MG63 (cell line): ENCODE measurements at places on chromosomes 11 and 22. TPM values are rescaled to one million over a fixed set of nuclear protein-coding genes. Genes with fewer than 3 reads are reported as not detected.

DNA sequence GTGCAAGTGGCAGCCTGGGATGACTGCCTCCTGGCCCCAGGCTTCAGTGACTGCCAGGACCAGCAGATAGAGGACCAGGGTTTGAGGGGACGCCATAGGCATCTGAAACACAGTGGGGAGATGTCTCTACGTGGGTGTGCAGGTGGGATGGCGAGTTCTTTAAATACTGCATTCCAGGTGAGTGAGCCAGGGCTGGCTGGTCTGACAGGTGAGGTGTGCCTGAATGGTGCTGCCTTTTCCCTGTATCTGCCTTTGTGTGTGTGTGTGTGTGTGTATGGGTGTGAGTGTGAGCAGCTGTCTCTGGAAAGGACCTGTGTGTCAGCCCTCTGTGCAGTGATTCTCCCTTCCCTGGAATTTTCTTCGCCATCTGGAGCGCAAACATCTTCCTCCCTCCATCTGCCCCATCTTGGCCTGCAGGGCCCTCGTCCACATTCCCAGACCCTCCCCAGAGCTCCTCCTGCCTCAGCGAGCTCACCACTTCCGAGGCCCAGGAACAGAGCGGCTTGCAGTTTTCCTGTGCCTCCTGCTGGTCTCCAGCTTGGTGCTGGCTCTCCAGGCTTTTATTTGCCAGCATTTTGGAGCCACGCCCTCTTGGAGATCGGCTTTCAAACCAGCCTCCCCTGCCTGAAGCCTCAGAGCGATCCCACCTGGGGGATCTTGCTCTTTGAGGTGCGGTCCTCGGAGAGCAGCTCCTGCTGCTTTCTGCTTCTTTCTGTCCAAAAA lies at the start of gene GPHA2:
GPHA2 (minus strand) TSS at position 535 of the 723 bp plus-strand sequence; CDS start at position 102, 433 bp downstream.
- DNase-seq: no peak

DNA sequence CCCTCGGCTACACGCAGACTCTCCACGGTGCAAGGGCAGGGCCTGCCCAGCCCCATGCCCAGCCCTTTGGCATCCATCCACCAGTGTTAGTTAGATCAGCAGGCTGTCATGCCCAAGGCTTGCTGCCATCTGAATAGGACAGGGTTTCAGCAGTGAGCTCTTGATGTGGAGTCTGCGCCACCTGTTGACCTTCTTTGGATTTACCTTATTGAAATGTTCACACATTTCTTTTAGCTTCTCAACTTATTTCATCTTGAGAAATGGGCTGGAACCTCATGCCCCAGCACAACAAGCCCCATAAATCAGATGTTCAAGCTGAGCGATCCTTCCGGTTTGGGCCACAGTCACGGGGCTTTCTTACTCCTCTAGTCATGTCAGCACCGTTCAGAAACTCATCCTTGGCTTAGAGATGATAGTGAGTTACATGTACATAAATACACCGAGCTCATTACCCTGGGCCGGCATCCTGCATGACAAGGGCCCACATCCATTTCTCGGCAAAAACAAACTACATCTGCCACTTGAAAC lies 61.7 kb downstream of the PARVB start:
- DNase-seq: peak; percentile 71

DNA sequence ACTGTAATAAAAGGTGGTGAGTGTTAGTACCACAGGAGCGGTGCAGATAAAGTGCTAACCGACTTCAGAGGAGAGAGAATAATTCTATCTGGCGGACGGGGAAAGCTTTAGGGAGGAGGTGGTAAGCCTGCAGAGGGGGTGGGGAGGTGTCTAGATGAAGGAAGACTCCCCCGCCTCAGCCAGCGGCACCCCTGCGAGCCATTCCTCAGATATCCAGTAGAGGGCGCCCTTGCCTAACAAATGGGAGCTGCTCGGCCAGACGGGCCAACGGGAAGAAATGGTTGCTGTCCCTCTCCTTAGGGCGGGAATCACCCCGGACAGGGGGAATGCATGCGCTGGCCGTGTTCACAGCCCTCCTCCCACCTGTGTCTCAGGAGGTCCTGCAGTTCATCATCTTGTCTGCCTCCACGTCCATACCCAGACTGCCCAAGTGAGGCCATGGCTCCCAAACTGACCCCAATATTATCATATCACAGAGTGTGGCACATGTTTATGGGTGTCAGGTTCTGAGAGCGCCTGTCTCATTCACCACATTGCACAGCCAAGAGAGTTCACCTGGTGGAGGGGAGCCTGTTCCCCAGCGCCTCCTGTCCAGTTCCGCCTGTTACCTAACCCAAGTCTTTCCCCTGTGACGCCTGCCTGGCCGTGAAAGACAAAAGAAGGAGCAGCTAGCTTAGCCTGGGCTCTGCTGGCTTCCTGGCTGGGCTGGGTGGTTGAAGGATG lies 85.5 kb downstream of the ST3GAL4 start:
- peak; percentile 65 for DNase-seq

DNA sequence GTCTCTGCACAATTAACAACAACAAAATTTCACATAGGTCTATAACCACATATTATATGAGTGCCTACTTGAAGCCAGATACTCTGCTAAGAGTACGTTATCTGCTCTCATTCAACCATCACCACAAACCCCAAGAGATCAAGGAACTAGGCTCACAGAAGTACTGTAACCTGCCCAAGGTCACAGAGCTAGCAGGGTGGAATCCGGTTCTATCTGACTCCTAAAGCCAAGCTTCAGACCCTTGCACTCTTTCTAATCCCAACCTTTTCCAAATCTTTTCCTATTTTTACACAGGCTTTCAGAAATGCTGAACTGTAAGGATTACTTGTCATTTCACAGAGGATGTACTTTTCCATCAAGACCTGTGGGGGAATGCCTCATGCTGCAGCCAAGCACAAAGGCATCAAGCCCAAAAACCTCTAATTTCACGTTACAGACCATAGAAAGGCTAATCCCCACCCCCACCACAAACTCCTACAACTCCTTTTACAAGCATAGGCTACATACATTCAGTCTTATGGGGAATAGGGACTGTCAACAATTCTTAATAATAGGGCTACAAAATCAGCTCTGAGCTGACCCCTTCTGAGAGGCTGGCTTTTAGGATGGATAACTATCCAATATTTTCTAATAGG lies 927 bp downstream of the PRCP start:
- no peak for DNase-seq

GRCh38 chr11:133988686-133989410 lies 32.1 kb upstream of the IGSF9B start:
- no peak for DNase-seq

DNA sequence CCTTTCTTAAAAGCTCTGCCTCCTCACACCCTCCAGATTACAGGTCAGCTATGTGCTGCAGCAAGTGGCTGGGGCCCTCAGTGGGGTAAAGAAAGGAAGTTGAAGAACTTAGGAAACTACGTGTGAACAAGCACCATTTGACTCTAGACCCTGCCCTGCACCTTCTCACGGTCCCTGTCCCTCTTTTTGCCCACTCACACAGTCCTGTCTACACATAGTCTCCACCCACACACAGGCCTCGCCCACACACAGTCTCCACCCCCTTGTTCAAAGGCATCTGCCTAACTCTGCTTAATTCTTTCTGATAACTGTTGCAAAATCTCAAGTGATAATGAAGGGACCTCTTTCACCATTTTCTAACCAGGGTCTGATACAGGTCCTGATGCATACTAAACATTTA lies 59.0 kb downstream of the TMPRSS5 start:
- DNase-seq: no peak

GRCh38 chr22:16829985-16830384 lies 4.8 kb upstream of the XKR3 start:
- DNase-seq: no peak

- DNase-seq: no peak
Measured at GRCh38 chr11:132486060-132486459, 1046.2 kb downstream of the OPCML start.

DNA sequence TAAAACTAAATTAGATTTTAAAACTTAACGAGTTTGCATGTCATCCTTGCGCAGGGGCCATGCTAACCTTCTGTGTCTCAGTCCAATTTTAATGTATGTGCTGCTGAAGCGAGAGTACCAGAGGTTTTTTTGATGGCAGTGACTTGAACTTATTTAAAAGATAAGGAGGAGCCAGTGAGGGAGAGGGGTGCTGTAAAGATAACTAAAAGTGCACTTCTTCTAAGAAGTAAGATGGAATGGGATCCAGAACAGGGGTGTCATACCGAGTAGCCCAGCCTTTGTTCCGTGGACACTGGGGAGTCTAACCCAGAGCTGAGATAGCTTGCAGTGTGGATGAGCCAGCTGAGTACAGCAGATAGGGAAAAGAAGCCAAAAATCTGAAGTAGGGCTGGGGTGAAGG lies 10.6 kb downstream of the LIMK2 start:
- no peak for DNase-seq

DNA sequence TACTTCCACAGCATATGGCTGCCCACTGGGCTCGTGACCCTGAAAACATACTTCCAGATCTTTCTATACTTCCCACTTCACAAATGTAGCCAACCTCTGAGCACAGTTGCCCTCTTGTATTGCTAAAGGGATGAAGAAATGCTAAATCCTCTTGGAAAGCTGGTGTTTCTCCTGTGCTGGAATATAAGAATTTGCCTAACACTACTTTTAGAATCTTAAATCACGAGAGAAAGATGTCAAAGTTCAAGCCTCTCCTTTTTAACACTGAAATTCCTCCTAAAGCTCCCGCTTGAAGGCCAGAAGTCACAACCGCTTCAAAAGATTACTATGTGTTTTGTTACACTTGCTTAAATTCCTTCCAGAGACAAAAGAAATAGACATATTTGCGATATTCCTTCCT lies 21.9 kb downstream of the MAML2 start:
- DNase-seq: no peak

GRCh38 chr11:63761188-63761587 lies 7.4 kb downstream of the ZFTA start:
- no peak for DNase-seq

DNA sequence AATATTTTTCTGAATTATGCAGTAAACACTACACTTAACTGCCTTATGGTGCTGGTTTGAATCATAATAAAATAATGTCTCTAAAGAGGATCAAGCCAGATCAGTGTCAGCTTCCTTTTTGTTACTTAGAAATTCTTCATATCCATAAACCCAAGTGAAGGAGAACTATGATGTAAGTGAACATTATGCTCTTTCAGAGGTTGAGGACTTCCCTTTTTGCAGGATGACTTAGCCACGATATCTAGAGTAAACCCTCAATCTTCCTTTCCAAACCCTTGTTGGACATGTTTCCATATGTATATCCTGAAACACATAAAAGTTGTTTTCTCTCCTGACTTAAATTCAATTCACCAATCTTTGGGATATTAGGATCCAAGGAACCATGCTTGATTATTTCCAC lies 19.1 kb downstream of the OR8D1 start:
- no peak for DNase-seq

DNA sequence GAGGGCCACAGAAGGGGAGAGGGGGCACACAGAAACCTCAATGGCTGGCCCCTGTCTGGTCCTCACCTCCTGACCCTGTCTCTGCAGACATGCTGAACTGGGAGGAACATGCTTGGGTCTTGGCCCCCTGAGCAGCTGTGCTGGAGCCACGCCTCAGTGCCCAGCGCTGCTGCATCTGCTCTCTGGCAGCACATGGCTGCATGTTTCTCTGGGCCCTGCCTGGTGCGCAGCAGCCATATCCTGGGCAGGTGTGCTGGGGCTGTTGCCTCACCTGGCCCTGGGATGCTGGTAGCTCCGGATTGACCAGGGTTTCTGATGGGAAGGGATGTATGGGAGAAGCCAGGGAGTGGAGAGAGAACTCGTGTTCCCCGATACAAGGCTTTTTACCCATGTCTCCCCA lies 248.0 kb downstream of the ST3GAL4 start:
- DNase-seq: no peak

- no peak for DNase-seq
Measured at GRCh38 chr11:61266602-61267001, 25.6 kb downstream of the PGA5 start.

DNA sequence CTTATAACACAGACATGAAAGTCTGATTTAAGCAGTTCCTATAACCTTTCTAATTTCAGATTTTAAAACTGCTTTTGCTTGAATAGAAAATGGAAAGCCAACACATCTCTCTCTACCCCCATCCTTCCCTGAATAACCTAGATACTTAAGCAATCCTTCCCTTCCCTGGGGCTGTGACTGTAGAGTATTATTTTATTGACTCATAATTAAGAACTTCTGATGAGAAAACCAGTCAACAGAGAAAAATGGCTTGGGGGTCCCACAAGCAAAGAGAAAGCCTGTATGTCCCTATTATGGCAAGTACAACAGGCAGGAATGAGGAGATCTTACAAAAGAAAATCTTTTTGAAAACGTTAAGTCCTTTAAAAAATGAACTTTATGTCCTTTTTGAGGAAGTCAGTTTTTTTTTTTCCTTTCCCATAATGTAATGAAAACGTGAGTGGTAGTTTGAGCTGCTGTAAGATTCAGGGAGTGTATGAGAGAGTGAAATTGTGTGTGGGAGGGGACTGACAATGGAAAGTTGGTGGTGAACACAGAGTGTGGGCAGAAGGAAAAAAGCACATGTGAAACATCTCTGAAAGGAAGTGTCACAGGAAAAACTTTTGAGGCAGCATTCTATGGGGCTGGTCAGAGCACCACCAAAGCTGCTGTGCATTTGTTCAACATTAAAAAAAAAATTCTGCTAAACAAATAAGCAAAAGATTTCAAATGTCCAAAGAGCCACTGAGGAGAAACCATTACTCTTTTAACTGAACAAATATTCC lies 154.6 kb downstream of the MAML2 start:
- DNase-seq: no peak

DNA sequence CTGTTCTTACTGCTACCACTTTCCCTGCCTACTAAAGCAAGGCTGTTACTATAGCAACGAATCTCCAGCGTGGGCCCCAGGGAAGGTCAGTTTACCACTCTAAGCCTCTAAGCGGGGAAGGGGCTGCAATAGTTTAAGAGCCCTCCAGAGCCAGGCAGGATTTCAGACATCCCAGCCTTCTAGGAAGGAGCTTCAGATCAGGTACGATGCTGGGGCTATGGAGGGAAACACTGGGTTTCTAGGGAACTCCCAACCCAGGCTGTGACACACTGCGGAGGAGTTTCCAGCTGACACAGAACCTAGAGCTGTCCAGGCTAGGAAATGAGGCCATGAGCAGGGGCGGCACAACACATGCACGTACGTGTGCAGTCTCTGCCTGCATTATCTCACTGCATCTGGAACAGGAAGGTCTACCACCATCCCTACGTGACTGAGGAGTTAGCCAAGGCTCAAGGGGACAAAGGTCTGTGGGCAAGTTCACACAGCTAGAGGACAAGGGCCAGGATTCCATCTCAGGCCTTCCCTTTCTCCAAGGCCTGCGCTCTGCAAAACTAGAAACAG lies 20.4 kb downstream of the HPS4 start:
- no peak for DNase-seq

- DNase-seq: no peak
Measured at GRCh38 chr11:34546511-34547209, 33.1 kb upstream of the ELF5 start.

DNA sequence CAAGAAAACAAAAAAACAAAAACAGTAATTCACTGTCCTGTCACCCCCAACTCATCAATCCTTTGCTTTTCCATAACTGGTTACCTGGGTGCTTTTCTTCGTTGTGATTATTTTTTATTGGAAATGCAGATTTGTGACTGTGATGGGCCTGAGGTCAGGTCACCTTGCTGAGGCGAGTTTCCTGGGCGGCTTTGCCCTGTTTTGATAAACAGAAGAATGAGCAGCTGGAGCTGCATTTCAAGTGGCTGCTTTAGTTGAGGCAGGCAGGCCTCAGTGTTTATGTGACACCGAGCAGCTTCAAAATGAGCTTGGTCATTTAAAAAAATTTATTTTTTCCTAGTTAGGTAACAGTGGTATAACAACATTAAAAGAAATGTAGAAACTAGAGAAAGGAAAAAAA lies 22.2 kb downstream of the PTPRJ start:
- no peak for DNase-seq

ME3 gene
- 2.7 TPM in 1 of 2 replicates, not detected in the other for total RNA-seq

CASP5 gene
- total RNA-seq: not detected in 2 replicates

USP2 gene
- 2.1 TPM in 1 of 2 replicates, not detected in the other for total RNA-seq

ACR gene
- not detected in 2 replicates for total RNA-seq
